ENCODE measurements at places on chromosomes 6 and 20.

- no peak for DNase-seq
Observed at GRCh38 chr6:102355578-102355977, 962.1 kb downstream of the GRIK2 start.

- DNase-seq = no peak
Observed at GRCh38 chr6:168670401-168670985, 229.5 kb downstream of the SMOC2 start.

DNA sequence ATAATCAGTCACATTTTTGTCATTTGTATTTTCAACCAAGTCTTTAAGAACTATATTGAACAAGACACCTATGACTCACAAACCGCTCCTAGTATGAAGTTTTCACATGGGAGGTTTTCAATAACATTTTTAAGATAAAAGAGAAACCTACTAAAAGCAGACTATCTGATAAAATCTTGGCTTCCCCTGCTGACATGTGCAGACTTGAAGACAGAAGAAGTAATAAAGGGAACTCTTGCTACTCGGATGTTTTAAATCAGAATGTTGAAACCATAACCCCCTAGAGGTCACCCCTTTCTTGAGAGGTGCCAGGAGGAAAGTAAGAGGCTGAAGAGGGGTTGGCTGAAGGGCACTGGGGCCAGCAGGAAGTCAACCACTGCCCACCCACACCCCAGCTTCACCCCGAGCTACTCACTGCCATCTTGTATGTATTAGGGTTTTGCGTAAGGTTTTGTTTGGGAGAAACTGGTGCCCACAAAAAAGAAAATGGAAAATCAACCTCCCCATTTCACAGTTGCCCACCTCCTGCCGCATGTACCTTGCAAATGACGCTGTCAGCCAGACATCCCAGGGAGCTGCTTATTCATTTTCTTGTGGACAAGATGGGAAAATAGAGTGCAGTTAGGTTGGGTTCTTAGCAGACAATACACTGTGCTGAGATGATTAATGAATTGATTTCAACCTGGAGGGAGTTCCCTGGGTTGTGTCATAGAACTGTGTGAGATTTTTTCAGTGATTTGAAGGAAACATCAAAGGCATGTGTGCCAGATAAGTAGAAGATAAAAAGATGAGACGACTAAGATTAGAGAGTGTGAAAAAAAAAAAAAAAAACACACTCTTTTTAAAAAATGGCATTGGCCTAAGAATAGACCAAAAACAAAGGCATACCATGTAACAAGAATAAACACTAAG is 83.2 kb upstream of the TAB2 start:
- DNase-seq = no peak

DNA sequence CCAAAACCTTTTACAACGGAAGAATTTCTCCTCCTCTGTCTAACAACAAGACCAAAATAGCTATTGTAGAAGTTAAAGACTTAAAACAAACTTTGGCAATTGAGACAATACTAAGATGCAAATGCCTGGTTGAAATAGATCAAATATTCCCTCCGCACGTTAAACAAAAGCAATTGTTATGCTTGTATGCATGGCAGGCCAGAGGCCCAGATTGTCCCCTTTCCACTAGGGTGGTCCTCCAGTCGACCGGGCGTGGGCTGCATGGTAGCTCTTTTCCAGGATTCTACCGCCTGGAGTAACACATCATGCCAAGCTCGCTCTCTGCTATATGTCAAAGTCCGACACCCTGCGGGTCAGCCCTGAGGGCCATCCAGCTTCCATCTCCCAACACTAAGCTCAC is 234.7 kb downstream of the RNGTT start:
- DNase-seq = no peak

DNA sequence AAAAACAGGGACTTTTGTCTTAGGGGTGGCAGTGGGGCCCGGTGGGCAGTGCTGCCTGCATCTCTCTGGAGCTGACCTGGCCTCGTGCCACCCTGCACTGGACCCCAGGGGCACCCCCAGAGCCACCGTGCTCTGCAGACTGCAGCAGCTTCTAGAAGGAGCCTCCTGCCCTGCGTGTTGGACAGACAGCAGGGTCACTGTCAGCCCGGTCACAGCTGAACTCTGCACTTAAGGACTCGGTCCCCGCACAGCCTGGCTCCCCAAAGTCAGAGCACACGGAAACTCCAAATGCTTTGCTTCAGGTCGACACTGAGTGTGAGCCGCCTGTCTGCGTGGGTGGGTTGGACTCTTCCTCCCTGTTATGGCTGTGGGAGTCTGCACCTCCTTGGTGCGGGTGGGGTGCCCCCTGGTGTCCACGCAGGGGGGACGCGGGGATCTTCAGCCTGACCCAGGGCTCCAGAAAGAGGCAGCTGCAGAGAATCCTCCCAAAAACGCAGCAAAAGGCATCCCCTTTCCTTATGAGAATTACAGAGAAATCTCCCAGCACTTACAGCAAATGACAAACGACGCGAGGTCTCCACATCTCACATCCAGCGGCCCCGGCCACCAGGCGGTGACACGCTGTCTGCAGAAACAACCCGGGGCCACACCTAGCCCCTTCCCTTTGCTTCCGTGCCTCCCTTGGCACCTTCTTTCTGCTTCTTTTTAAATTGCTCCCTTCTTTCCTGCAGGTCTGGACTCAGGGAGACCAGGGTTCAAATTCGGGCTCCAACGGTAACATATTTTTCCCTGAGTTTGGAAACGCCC is 36.3 kb upstream of the DACT2 start:
- no peak for DNase-seq

DNA sequence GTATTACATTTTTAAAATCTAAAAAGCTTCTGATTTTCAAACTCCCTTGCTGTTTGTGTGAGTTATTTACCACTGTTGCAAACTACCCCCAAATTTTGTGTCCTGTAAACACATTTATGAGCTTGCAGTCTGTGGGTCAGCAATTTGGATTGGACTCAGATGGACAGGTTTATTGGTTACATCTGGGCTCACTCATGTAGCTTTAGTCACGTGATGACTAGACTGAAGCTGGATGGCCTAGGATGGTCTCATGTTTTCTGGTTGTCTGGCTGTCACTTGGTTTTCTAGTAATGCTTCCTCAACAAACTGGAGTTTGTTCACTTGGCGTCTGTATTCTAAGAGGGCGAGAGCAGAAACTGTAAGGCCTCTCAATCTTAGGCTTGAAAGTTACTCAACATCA is 12.2 kb upstream of the C6orf58 start:
- no peak for DNase-seq

DNA sequence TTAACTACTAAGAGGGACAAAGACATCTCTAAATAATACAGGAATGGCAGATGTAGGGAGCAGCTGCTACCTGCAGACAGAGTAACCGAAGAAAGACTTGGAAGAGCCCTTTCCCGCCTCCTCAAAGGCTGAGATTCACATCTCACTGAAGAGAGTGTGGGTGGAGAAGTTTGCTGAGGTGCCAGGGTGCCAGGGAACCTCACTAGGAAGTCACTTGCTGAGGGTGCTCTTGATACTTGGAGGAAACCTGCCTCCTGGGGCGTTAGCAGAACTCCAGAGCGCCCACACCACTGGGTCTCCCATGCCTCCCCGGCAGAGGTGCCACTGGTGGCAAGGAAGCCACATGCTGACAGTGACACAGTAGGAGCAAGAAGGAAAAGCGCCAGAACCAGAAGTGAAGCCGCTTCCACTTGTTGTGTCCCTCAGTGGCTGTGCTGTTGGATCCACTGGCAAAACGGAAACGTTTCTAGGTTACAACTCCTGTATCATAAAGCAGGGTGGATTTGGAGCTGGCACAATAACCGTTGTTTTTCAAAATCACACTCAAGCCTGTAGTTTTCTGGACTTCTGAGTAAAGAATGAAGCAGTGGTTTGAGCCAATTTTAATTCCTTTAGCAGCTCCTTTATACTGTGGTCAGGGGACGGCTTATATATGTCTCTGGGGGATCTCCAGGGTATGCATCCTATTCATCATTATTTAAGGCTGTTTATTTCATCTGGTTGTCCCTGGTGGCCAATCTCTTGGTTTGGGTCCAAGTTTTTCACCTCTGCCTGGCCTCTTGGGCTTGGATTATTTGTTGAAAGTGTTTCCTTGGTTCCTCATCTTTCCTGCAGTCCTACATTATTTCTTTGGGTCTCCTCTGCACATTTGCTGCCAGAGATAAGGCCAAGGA is 64.5 kb downstream of the CDC5L start:
- no peak for DNase-seq

DNA sequence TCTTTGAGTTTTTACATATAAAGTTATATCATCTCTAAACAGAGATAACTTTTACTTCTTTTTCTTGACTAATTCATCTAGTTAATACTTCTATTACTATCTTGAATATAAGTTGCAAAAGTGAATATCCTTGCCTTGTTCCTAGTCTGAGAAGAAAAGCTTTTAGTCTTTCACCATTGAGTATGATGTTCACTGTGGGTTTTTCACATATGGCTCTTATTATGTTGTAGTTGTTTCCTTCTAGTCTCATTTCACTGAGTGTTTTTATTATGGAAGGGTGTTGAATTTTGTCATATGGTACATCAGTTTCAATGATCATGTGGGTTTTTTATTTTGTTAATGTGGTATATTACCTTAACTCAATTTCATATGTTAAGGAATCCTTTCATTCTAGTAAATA is 488.3 kb downstream of the COL12A1 start:
- no peak for DNase-seq

GRCh38 chr6:105014448-105014847 is 57.5 kb downstream of the LIN28B start:
- DNase-seq = peak; percentile 24

GRCh38 chr6:49555951-49556350 is 5.5 kb downstream of the C6orf141 start:
- DNase-seq = no peak

DNA sequence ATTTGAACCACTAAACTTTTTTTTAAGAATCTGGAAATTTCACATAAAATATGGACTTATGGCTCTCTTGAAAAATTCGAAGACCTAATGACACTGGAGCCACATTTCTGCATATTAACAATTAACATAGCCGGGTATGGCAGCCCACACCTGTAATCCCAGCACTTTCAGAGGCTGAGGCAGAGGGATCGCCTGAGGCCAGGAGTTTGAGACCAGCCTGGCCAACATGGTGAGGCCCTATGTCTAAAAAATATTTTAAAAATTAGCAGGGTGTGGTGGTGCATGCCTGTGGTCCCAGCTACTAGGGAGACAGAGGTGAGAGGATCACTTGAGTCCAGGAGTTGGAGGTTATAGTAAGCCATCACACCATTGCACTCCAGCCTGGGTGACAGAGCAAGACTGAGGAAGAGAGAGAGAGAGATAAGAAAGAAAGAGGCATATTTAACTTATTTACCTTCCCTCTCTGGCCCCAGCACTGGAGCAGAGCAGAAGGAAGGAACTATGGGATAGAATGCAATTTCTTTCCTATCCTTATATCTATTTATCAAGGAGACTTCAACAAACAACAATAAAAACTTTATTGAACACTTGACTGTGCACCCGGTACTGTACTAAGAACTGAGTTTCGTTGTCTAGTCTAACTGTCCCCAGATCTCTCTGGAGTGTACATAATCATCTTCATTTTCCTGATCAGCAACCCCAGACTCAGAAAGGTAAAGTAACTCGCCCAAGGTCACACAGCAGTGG is 63.6 kb upstream of the EYA2 start:
- DNase-seq = no peak

GRCh38 chr6:156828280-156828703 is 51.1 kb downstream of the ARID1B start:
- no peak for DNase-seq

- DNase-seq = no peak
Observed at GRCh38 chr20:1800180-1800579, 95.0 kb upstream of the SIRPA start.

GRCh38 chr6:46262928-46263706 is 92.3 kb upstream of the ENPP5 start:
- no peak for DNase-seq

- DNase-seq = no peak
Observed at GRCh38 chr6:143356101-143356880, 94.2 kb downstream of the ADAT2 start.

GRCh38 chr6:78101387-78101786 is 448.5 kb downstream of the MEI4 start:
- no peak for DNase-seq

- peak; percentile 40 for DNase-seq
Observed at GRCh38 chr6:36132246-36132895, 2.1 kb downstream of the MAPK13 start.

- DNase-seq = no peak
Observed at GRCh38 chr6:122730775-122731386, 48.6 kb upstream of the FABP7 start.

- DNase-seq = no peak
Observed at GRCh38 chr6:27601668-27602254, 128.9 kb upstream of the ZNF184 start.

DNA sequence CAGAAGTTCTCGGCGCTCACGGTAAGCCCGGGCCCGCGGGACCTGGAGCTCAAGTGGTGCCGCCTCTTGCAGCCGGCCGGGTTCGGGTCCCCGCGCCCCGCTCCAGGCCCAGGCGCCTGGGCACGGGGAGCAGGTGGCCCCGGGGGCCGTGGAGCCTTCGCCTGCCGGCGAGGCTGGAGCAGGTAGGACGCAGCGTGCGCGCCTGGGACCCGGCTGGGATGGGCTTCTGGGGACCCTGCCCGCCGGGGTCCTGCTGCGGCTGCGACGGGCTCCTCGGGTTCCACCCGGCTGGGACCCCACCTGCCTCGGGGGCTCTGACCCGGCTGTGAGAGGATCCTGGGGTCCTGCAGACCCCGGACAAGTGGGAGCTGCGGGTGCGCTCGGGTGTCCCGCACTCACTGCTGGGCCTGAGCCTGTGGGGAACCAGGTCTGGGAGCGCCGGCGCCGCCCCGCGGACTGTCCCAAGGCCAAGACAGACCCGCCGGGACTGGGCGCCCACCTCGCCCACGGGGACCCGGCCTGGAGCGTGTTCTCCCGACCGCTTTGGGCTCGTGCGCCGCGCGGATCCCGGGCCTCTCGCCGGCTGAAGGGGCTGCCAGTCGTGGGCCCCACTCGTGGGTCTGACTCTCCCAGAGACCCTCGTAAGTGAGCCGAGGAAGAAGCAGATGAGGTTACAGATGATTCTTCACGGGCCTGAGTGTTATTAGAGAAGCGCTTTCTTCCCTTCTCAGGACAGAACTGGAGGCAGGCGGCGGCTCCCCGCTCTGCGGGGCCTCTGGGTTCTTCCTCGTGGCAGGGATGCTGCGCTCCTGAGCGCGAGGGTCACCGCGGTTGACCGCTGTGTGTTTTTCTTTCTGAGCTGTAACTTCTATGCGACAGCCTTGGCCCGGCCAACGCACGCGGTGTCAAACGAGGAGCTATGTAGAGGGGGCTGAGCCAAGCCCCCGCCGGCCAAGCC is 729 bp downstream of the SMOC2 start:
- DNase-seq = no peak

- DNase-seq = no peak
Observed at GRCh38 chr6:35942355-35942754, 21.5 kb upstream of the SRPK1 start.

- no peak for DNase-seq
Observed at GRCh38 chr6:37172912-37173492, 3.0 kb downstream of the PIM1 start.

DNA sequence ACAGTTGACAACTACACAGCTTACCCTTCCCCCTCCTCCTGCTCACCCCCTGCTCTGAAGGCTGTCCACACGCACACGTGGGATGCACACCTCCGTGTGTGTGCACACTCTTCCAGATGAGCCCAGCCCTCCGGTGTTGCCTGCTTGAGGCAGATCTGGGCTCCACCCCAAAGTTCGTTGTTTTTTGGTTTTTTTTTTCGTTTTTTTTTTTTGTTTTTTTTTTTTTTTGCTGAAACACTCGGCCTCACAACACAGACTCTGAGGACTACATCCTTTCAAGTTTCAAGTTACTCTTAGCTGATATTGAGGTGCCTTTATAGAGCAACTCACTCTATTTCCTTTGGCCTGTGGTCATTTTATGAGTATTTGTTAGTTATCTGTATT is 88.2 kb downstream of the RREB1 start:
- DNase-seq = no peak

GRCh38 chr6:101614774-101615173 is 221.3 kb downstream of the GRIK2 start:
- DNase-seq = no peak
